Stimulated activated CD8-positive, alpha-beta memory T cell treated with anti-CD3 and anti-CD28 coated beads, Interleukin-2, amount 100 ng/mL, for 1 hour (primary cell): ENCODE measurements at places on chromosomes 16 and 17.

- no peak for DNase-seq
These were observed 1.1 kb upstream of the CD19 start for GRCh38 chr16:28930652-28931051.

DNA sequence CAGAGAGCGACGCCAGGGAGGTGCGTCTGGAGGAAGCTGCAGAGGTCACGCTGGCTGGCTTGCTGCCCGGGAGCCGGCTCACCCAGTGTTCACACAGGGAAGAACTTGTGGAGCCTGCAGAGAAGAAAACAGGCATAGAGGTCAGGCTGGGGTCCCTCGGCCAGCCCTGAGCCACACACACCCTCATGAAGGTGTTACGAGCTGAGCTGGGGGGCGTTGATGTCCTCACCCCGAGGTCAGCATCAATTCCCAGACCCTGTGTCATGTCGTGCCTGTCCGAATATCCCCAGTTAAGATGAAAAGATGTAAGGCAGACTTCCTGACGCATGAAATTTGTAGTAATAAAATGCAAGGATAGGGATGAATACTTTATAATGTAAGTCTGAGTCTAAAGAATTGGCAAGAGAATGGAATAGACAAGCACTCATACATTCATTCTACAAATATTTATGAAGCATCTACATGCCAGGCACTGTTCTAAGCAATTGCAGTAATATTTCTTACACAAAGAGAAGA, 77.1 kb downstream of the USP31 start:
- no peak for DNase-seq

- DNase-seq = no peak
These were observed 133.4 kb downstream of the OR1D5 start for GRCh38 chr17:2929881-2930533.

- DNase-seq = no peak
These were observed 100.9 kb downstream of the TOX3 start for GRCh38 chr16:52446080-52446479.

DNA sequence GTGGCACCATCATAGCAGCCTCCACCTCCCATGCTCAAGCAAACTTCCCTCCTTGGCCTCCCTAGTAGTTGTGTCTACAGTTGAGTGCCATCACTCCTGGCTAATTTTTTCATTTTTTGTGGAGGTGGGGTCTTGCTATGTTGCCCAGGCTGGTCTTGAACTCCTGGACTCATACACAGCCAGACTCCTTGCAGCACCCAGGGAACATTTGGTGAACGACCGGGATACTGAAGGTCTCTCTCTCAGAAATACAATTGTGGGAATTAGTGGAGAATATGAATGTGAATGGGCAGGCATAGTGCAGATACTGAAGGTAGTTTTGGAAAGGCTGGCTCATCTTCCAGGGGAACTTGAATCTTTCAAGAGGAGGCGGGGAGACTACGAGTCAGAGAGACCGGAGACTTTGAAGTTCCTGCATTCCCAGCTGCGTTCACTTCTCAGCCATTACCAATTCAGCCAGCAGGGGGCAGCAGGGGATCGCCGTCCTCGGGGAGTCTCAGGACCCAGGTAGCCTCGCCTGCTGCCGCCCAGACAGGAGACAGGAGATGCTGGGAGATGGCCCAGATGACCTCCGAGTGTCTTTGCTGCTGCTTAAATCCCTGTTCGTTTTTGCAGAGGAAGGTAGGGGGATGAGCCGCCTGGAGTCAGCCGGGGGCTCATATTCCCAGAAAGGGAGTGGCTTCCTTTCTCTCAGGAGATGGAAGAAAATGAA, 68.6 kb downstream of the HAPSTR1 start:
- DNase-seq = no peak

- no peak for DNase-seq
These were observed 53.6 kb downstream of the RMI2 start for GRCh38 chr16:11398851-11399250.

DNA sequence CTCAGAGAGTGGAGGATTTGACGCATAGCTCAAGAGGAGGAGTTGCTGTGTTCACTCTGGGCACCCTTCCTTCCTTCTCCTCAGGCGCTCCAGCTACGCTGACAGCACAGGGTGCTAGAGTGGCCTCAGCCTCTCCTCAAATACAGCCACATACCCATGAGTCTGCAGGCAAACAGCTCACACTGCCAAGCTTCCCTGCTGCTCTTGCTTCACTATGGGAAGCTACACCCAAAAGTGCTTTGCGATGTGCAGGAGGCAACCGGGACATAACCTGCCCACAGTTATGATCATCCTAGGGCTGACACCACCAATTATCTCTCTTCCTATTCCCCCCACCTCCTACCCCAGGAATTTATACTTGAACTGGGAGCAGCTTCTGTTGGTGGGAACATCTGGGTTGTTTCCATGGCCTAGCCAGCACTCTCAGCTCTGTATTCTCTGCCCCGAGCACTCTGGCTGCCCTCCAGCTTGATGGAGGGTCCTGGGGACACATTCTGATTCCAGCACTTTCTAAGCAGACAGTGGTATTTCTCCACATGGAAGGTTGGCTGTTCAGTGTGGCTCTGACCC, 40.3 kb upstream of the SREBF1 start:
- no peak for DNase-seq

DNA sequence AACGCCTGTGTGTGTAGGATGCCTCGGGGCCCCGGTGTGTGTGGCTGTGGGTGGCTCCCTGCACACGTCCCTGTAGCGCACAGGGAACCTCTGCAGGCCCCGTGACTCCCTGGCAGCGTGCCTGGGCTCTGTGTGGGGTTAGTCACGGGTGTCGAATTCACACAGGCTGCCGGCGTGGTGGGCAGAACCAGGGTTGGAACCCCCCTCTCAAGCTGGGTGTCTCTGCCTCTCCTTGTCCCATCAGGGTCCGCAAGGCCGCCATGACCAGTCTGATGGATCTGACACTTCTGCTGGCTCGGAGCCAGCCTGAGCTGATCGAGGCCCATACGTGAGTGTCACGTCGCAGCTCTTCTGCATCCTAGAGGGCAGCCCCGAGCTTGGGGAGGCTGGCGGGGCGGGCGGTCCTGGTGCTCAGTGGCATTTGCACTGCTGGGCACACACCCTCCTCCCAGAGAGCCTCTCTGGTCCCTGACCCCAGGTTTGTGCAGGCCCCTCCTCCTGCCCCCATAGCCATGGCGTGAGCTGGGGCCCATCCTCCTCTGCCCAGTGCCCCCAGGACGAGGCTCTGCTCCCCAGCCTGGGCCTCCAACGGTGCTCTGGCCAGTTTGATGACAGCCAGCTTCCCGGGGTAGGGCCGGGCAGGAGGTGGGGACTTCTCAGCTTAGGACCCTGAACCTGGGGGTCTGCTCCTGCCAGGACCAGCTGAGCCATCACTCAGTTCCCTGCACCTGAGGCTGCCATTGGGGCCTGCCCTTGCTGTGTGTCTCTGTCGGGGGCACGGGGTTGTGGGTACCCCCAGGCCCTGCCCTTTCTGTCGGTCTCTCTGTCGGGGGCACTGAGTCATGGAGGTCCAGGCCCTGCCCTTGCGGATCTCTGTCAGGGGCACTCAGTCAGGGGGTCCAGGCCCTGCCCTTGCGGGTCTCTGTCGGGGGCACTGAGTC, 88.1 kb upstream of the ZNF750 start:
- no peak for DNase-seq

- DNase-seq = no peak
These were observed 42.1 kb upstream of the MAF start for GRCh38 chr16:79642652-79643051.

GRCh38 chr17:1865252-1866037, 35.6 kb downstream of the RPA1 start:
- peak; percentile 9 for DNase-seq

DNA sequence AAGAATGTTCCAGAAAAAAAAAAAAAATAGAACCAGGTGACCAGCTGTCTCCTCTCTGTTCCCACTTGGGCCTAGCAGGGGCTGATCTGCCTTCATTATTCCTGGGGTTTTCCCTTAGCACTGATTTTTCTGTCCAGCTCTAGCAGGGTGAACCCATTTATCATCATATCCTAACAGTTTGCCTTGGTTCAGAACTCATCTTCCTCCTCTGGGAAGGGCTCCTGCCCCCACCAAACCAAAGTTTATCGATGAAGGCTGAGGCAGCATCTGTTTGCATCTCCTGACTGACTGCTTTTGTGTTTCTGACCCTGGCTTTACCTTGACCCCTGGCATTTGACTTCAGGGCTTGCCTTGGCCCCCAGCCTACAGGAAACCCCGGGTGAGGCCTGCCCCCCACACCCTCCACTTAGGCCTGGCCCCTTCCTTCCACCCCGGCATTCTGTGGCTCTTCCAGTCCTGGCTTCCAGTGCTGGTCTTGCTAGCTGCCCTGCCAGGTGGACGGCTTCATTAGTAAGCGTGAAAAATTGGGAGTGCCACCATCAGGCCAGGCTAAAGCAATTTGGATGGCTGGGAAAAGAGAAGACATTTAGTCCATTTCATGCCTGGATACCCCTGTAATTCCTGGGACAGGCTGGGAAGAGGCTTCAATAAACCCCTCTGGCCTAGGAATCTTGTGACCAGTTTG, 164.9 kb downstream of the CCDC182 start:
- no peak for DNase-seq

- DNase-seq = no peak
These were observed 320.8 kb downstream of the FOXL1 start for GRCh38 chr16:86899151-86899550.

DNA sequence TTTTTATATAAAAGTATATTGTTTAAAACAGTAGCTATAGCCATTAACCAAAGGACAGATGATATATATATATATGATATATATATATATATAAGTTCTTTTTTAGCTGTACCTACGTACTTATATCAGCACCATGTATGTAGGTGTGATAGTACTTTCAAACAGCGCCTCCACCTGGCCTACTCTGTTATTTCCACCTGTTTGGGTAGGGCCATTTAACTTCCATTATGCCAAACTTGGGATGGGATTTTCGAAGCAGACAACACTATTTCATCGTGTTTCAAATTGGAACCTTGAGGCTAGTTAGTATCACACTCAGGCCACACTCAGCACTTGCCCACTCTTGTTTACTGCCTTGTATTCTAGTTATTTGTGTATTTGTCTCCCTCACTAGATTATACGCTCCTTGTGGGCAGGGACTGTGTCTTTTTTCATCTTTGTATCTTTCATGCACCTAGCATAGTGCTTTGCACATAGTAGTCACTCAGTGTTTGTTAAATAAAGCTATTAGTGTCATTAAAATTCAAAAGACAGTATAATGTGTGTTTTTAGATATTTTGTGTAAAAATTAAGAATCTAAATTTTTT, 11.8 kb upstream of the CLTC start:
- DNase-seq = no peak

DNA sequence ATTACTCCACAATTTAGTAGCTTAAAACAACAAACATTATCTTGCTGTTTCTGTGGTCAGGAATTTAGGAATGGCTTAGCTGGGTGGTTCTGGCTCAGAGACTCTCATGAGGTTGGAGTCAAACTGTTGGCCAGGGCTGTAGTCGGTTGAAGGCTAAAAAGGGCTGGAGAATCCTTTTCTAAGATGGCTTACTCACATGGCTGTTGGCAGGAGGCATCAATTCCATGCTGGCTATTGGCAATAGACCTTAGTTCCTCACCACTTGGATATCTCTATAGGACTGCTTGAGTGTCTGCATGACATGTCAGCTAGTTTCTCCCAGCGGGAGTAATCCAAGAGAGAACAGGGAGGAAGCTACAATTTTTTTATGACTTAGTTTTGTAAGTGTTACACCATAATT, 6.6 kb upstream of the EFCAB13 start:
- DNase-seq = no peak

GRCh38 chr16:52383640-52384292, 163.2 kb downstream of the TOX3 start:
- no peak for DNase-seq

- no peak for DNase-seq
These were observed 76.3 kb downstream of the TANC2 start for GRCh38 chr17:63042256-63042812.

DNA sequence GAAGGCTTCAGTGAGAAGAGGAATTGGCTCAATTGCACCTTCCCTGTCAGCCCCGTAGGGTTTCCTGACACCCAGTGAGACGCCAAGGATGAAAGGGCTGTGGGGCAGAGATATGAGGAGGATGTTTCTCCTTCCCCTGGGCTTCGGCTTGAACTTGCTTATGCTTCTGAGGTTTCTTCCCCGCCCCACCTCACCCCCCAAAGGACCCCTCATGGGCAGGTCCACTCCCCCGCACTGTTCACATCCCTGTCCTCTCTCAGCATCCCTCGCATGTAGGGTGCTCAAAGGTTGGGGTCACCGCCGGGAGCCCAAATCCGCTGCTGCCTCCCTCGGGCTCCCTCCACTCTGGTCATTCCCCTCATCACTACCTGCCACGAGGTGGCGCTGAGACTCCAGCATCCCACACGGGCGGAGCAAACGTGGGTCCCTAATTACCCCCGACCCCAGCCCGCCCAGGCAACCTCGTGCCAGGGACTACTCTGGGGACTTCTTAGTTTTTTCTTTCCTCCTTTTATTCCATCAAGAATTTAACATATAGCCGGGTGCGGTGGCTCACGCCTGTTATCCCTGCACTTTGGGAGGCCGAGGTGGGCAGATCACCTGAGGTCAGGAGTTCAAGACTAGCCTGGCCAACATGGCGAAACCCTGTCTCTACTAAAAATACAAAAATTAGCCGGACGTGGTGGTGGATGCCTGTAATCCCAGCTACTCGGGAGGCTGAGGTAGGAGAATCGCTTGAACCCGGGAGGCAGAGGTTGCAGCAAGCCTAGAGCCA, 3.3 kb upstream of the TRARG1 start:
- DNase-seq = peak; percentile 54

DNA sequence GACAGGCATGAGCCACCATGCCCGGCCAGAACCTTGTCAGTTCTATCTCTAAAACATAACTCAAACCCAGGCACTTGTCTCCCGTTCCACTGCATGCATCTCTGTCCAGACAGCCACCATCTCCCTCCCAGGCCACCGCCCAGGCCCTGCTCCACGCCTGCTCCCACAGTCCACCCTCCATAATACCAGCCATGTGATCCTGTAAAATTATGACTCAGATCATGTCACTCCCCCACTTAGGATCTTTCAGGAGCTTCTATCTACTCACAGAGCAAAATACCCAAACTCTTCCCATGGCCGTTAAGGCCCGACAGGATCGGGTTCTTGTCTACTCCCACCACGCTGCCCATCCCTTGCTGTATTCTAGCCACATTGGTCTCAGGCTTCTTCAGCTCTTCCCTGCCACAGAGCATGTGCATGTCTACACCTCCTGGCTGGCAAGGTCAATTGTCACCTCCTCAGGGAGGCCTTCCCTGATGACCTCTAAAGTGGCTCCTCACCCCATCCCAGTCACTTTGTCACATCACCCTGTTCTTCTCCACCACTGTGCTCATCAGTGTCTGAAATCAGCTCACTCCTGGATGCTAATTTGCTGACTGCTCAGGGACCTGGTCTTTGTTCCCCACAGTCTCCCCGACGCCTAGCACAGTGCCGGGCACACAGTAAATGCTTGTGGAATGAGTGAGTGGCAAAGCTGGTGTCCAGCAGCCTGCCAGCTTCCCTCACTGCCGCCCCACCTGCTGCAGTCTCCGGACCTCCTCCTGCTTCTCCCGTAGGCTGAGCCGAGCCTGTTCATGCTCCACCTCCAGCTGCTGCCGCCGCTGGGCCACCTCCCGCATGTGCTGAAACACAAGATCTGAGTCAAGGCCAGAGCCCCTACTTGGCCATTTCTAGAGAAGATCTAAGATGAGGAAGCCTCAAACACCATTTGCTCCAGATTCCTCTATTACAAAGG, 6.7 kb downstream of the TSPOAP1 start:
- no peak for DNase-seq
